IMR-90 (cell line): ENCODE measurements at places on chromosomes 11 and 22. TPM values are rescaled to one million over a fixed set of nuclear protein-coding genes. Genes with fewer than 3 reads are reported as not detected.

DNA sequence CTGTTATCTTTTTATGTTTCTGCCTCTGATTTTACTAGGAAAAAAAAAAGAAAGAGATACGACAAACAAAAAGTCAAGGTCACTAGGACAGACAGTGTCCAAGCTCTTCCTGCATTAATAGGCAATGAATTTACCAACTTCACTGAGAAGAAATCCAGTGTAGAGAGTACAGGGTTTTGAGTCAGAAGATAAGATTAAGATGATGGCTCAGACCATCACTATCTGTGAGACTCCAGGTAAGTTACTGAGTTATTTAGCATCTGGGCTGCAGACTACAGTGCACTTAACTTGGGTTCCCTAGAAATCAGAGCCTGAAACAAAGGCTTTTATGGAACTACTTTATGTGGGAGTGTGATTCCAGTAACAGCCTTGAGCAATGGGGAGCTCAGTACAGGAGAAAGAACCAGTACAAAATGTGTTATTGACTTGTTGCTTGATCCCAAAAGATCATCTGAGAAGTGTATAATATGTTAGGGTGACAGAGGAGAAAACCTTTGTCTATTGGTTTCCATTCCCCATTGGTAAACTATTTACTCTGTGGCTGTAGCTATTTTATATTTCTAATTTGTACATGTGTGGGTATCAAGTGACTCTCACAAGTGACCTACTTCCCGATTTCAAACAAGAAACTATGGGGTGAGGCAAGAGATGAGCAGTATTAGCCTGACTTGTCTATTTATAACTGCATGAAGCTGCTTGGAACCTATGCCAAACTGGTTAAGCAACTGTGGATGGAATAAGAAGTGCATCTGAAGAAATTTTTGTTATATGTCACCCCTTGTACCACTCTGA, 395.8 kb downstream of the RAB38 start:
- no peak for DNase-seq

Gene FREY1
- polyA plus RNA-seq: 0.21 and 0.49 TPM in 2 replicates

Gene HEPN1
- not detected in 2 replicates for polyA plus RNA-seq

Gene ZNF143
- polyA plus RNA-seq: 22.7 and 23.8 TPM in 2 replicates

DNA sequence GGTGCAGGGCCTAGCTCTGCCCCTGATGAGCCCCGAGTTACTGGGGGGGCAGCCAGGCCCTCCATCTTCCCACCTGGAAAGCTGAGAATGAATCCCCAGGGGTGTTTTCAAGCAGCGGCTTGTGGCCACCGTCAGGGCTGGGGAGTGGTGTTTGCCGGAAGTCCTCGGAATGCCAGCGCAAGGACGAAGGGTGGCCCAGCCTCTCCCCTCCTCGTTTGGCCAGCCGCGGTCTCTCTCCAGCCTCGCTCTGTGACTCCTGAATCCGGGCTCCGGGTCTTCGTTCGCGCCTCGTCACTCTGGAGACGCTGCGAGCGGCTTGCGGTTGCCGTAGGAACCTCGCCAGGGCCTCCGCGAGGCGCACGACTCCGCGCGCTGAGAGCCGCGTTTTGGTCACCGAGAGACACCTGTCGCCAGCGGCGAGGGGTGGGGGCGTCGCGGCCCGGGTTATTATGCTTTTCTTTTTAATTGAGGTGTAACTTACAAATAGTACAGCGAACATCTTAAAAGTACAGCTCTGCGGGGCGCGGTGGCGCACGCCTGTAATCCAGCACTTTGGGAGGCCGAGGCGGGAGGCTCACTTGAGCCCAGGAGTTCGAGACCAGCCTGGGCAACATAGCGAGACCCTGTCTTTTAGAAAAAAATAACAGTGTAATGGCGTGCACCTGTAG, 6.3 kb upstream of the KDELR3 start:
- peak; percentile 81 for DNase-seq

Gene OR51F2
- not detected in 2 replicates for polyA plus RNA-seq

GRCh38 chr22:27673839-27674238, 127.7 kb downstream of the MN1 start:
- no peak for DNase-seq

DNA sequence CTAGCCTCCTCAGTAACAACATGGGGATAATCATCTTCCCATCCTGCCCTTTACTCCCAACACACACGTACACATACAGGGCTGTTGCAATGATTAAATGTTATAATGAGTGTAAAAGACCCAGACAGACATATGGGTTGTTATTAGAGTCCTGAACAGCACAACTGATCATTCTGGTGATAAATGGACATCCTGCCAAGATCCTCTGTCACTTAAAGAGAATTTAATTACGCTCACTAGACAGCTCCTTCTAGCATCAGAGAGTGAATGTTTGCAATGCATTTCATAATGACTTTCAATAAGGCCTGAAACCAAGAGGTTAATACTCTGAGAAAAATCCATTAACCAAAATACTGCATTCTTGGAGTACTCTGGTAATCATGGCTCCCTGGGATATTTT, 115.8 kb downstream of the KCNC1 start:
- DNase-seq: no peak

DNA sequence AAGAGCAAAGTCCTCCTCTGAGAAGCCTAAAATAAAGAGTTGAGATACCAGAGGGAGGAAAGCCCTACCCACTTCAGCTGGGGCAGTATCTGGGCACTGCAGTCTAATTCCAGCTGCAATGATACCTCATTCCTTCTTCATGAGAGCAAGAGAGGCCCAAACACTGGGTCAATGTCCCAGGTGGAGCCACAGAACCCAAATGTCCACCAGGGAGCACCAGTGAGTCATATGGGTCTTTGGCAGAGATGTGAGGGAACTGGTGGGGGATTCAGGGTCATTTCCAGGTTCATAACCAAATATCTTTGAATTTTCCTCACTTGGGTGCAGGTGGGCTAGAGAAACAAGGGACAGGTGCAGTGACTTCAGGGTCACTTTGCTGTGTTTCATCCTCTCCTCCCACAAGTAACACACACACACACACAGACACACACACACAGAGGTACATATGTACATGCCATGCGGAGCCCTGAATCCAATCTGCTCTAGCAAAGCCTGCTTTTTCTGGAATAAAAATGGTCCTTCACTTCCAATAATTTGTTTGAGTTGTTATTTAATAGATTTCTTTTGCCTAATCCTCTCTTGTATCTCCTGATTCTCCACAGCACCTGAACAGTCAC, 585.4 kb downstream of the SOX6 start:
- DNase-seq: peak; percentile 52

DNA sequence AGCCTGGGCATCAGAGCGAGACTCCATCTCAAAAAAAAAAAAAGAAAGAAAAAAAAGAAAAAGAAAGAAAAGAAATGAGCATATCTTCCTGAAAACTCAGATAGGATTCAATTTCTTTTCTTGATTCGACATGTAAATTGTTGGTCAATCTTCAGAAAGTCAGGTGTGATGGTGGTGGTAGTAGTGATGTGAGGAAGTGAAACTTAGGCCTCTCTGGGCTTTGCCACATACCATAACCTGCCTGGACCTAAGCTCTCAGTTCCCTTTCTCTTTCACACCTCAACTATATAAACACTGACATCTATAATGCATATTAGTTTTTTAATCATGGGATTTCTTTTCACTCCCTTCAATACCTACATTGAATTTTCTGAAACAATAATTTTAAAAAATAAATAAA, 98.0 kb upstream of the TBCEL start:
- DNase-seq: no peak

DNA sequence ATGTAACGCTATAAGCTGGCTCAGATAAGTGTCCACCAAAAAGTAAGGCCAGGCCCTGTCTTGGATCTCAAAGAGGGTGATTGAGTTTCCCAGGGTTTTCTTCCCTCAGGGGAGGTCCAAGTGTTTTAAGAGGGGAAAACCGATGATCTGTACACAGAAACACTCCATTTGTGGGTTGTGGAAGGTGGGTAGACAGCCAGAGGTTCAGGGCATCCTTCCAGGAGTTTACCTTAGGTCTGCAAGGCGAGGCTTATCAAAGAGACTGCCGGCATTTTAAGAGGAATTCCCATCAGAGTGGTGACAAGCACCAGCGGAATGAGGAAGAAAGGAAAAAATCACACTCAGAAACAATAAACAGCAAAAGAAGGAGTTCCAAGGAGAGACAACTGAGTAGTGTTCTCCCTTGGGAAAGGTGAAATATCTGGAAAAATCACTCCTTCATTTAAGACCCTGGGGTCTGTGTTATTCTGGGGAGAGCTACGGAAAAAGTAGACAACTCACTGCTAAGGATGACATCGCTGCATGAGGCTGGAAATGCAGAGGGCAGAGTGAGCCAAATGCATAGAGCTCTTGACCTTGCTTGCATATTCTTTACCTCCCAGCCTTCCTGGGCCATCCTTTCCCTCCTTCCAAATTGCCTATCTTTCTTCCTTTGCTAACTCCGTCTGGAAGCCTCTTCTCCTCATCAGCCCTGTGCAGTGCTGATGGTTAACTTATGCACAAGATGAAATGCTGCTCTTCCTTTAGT, 22.1 kb upstream of the MMP7 start:
- DNase-seq: peak; percentile 65

DNA sequence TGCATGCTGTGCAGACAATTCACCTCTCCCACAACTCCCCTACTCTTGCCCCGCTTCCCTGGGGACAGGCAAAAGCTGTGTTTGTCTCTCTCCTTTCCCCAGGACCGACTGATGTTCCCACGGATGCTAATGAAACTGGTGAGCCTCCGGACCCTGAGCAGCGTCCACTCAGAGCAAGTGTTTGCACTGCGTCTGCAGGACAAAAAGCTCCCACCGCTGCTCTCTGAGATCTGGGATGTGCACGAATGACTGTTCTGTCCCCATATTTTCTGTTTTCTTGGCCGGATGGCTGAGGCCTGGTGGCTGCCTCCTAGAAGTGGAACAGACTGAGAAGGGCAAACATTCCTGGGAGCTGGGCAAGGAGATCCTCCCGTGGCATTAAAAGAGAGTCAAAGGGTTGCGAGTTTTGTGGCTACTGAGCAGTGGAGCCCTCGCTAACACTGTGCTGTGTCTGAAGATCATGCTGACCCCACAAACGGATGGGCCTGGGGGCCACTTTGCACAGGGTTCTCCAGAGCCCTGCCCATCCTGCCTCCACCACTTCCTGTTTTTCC, 1.4 kb upstream of the MADD start:
- DNase-seq: no peak

DNA sequence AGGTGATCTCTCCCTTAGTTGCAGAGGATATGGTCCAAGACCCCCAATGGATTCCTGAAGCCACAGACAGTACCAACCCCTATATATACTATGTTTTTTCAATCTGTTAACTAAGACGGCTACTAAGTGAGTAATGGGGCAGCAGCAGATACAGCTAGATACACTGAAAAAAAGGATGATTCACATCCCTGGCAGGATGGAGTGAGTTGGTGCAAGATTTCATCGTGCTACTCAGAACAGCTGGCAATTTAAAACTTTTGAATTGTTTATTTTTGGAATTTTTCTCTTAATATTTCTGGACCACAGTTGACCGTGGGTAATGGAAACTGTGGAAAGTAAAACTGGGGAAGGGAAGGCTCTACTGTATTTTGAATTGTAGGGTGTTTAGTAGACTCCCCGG, 17.0 kb upstream of the TMEM218 start:
- DNase-seq: peak; percentile 93

DNA sequence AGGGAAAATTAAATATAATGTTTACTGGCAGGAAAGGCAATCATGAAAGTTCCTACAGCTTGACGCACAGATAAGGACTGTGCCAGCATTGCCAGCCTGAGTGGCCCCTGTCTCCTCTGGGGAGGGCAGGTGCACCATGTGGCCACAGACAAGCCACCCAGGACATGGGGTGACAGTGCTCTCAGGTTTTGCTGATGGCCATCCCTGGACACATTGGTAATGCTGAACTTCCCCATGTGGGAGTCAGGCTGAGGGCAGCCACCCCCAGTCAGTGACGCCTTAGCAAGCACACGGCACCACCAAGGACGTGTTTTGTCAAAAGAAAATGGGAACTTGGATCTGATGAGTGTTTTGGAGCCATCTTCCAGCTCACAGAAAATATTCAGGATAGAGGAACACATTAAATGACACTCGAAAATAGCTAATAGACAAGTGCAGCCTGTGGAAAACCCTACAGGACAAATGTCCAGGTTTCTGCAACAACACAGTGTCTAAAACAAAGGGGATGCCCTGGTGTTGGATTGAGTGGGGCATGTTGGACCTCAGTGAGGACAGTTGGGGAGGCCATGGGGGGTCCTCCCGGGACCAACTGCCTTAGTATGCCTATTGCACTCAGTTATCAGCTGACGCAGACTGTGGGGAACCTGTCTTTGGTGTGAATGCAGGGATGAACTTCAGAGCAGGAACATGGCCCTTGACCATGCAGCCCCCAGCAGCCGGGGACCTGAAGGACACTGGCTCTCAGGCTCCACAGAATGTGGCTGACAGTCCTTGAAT, 1450.5 kb downstream of the BRD1 start:
- no peak for DNase-seq

Gene C11orf87
- 0.24 and 0.26 TPM in 2 replicates for polyA plus RNA-seq
